ENCODE measurements at places on chromosomes 12 and 14. TPM values are rescaled to one million over a fixed set of nuclear protein-coding genes. Genes with fewer than 3 reads are reported as not detected.

GRCh38 chr12:90695415-90695814 is 259.6 kb downstream of the CCER1 start:
- DNase-seq, result no peak

DNA sequence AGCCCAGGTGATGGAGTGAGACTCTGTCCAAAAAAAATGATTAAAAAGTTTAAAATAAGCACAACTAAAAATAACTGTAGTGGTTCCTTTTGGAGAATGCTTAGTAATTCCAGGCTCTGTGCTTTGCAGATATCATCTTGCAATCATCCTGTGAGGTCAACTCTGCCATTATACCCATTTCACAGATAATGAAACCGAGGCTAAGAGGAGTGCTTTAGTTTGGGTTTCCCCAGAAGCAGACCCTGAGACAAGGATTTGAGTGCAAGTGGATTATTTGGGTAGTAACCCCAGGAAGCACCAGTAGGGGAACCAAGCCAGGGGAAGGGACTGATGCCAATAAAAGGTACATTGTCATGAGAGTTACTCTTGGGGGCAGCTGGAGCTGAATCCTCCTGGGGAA is 44.7 kb downstream of the RIN3 start:
- no peak for DNase-seq

KCNK13 gene
- total RNA-seq, result 0.07 TPM

PHLDA1 gene
- total RNA-seq, result 19.7 TPM

DNA sequence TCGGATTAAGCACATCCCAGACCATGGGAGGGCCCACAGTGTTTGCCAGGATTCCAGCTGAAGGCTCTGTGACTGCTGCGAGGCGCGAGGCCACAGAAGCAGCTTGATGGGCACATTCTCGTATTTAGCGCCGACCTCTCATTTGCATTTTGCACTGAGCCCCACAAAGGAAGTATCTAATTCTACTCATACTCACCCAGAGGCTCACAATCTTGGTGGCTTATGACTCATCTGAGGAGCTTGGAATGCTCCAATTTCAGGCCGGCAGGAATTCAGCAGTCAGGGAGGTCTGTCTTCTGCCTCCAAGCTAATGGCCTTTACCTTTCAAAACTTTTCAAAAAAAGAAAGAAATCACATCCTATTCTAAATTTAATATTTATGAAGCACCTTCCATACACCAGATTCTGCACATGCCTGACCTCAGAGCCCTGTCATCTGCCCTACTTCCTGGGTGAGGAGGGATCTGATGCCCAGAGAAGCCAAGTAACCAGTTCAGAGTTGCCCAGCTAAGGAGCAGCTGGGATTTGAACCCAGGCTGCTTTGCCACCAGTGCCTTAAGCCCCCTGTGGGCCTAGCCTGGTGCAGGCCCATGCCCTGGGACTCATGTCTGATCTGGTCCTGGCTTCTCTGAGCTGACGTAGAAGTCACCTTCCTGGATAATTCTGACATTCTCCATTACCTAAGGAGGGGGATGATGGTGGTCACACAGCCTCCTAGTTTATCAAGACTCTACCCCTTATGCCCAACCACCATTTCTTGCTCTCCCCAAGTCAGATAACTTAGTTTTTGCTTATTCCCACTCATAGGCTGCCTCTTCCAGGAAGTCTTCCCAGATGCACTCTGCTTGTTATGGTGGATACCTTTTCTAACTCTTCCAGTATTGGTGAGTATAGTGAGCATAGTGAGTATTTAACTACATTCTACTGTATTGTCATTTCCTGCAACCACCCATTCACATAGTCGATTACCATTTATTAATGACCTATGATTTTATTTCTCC is 198.9 kb downstream of the RBM19 start:
- DNase-seq, result no peak

KERA gene
- total RNA-seq, result not detected

DNA sequence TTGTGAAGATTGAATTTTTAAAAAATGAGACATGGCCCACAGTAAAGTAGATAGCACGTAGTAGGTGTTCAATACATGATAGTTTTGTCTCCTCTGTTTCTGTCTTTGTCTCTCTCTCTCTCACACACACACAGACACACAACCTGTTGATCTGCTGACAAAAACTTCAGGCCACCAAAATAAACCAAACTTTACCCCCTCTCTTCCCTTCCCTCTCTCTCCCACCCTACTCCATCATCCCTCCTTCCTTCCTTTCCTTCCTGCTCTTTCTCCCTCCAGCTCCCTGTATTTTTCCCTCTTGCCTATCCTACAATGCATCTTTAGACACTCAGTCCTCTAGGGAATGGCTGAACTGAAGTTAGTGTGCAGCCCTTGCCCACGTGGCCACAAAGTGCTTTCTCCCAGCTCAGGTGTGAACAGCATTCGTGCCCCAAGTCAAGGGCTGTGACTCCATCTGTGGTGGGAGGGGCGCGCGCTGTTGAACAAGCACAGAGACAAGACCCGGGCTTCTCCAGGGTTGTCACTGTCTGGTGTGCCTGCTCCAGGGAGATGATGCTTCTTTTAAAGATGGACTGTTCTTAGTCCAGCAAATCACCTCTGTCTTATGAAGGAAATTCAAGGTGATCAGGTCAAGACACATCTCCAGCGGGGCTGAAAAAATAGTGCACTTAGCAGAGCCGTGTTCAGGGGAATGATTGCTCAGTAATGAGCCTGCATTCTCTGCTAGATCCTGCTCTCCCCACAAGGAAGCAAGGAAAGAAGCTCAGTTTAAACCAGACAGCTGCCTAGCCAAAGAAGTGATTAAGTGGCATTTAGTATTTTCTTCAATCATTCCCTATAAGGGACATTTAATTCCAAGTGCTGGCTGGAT is 75.3 kb downstream of the WSCD2 start:
- DNase-seq, result no peak
